Neural progenitor cell (in vitro differentiated cells): ENCODE measurements at places on chromosomes 12 and 14.

- peak; percentile 65 for DNase-seq
Observed at GRCh38 chr12:94290353-94290752, 142.0 kb downstream of the PLXNC1 start.

DNA sequence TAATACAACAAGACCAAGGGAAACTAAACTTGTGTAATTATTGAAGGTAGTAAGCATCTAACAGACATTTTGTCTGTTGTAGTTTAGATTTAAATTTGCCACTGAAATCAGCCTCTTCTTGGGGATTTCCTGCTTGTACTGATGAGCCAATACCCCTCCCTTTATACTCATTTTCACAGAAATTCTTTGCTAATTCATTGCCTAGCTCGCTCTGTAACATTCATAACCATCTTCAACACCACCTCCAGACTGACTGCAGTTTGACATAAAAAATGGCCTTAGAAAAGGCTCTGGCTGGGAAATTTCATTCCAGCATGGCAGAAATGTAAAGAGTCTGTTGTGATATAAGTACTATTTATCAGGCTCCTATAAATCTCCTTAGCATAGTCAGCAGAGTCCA lies 109.7 kb upstream of the FLRT2 start:
- DNase-seq = no peak

DNA sequence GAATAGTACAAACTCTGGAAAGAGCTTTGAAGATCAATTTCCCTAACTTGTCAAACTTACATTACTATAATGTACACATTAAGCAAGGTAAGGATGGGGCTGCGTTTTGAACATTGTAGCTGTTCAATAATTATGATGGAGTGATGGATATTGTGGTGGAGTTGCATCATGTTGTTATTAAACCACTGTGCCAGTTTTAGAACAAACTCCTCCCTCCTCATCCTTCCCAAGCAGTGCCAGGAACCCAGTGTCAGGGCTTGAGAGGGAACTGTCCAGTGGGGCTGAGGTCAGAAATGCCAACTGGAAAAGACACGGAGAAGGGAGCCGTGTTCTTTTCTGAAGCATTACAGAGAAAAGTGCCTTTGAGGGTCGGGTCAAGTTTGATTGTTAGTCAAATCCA lies 31.9 kb upstream of the PAPOLA start:
- DNase-seq = no peak

DNA sequence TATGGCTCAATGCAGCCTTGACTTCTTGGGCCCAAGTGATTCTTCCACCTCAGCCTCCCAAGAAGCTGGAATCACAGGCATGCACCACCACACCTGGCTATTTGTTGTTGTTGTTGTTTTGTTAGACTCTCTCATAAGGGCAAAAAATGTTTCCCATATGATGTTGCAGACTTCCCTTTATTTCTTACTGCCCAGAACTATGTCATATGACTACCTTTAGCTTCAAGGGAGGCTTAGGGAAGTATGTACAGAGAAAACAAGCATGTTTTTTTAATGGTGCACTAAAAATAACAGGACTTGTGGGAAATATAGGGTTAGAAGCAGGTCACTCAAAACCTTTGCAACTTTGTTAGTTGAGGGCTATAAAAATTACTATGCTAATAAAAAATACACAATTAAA lies 4.3 kb upstream of the GPR19 start:
- DNase-seq = no peak

DNA sequence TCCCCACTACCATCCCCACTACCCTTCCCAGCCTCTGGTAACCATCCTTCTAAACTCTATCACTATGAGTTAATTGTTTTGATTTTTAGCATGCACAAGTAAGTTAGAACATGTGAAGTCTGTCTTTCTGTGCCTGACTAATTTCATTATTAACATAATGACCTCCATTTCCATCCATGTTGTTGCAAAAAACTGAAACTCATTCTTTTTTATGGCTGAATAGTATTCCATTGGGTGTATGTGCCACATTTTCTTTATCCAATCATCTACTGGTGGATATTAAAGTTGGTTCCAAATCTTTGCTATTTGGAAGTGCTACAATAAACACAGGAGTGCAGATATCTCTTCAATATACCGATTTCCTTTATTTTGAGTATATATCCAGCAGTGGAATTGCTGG lies 13.2 kb upstream of the PPM1H start:
- no peak for DNase-seq

DNA sequence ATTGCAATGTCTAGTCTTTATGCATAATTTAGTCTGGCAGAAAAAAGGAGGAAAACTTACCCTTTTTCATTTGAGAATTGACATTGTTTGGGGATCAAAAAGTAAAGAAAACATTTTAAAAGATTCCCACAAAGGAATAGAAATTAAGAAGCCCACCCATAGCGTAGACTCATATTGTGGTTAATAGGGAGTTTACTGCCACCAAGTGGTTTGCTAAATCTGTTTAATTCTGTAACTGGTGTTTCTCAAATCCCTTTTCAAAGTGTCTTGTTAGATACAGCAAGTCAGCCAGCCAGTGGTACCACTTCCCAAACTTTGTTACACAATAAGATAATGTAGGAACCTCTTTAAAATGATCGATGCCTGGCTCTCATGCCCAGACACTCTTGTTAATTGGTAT lies 180.3 kb downstream of the IPO8 start:
- peak; percentile 55 for DNase-seq

GRCh38 chr12:79706156-79706555 lies 15.4 kb upstream of the PAWR start:
- DNase-seq = no peak

DNA sequence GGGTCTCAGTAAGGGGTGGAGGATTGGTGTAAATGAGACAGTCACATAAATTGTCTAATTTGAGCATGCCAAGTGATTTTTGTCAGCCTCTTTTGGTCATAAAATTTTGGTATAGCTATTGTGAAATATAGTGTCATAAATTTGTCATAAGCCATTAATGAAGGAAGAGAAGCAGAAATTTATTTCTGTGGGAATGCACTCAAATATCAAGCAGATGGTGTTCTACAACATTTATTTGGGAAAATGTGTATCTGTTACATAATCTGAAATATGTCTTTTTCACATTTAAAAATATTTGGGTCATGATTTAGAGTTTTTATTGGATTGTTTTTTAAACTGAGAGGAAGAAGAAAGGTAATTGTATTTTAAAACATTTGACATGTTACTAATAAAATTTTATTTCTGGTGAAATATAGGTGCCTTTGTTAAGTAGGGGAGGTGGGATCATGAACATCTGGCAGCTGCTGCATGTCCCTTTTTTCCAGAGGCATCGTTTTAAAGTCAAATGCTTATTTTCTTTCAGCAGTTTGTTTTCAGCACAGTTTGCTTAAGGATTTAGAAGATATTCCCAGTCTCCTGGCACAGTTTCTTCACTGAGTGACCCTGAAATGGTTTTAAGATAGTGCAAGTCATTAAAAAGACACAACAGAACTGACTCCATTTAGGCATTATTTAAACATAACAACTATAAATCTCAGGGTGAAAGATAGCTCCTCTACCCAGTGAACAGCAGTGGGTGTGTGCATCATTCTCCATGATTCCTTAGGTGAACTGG lies 371.7 kb downstream of the SNAPC1 start:
- no peak for DNase-seq

- no peak for DNase-seq
Observed at GRCh38 chr14:100739306-100739705, 12.6 kb downstream of the DLK1 start.

DNA sequence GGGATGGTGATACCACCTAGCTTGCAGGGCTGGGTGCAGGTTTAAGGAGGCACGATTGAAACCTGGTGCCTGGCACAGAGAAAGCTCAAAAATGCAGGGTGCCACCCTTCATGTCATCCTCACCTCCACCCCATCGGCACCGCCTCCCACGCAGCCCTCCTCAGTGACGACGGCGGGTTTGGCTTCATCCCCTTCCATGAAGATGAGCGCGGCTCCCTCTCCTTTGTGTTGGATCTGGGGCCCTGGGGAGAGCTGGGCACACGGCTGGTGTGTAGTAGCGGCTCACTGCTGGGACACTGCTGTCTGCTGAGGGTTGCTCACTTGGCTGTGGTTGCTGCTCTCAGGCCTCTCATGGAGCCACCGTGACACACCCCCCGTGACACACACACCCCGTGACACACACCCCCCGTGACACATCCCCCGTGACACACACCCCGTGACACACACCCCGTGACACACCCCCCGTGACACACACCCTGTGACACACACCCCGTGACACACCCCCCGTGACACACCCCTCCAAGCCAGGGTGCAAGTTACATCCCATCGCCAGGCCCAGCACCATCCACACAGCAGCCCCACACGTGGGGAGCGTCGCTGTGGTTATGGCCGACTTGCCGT lies 42.9 kb upstream of the FZD10 start:
- DNase-seq = no peak

- DNase-seq = no peak
Observed at GRCh38 chr14:32779840-32780239, 158.8 kb upstream of the NPAS3 start.

DNA sequence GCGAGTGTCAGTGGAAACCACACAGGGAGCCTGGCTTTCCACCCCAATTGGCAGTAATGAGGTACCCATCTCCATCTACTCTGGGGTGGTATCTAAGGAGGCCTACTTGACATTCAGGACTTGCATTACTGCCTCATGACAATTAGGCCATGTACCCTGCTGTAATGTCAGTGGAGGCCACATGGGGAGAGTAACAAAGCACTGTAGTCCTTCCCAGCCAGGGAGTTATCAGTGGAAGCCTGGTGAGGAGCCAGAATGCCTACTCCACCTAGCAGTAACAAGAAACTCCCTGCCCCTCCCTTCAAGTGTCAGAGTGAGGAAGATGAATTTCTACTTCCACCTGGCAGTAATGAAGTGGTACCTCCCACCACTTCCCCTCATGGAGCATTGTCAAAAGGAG lies 12.5 kb downstream of the TIMM9 start:
- DNase-seq = no peak

GRCh38 chr12:107079172-107080011 lies 14.0 kb downstream of the CRY1 start:
- DNase-seq = no peak

DNA sequence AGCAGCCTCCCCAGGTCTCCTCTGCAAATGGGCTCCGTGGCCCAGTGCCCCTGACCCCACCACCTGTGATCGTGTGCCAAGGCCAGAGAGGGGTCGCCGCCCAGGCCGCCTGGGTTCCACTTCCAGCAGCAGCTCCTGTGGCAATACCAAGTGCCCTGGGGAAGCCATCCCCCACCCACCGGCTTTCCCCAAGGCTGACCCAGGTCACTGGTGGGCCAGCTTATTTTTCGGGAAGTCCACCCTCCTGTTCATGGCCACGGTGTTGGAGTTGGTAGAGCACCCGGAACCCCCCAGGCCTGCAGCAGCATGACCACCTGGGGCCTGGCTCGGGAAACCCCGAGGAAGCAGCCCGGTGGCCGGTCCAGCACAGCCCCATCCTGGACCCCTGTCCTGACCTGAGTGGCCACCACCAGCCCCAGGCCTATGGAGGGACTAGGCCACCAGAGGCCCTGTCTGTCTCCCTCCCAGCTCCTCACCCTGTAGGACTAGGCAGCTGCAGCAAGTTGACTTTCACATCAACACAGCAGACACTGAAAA lies 40.8 kb upstream of the OASL start:
- DNase-seq = no peak

DNA sequence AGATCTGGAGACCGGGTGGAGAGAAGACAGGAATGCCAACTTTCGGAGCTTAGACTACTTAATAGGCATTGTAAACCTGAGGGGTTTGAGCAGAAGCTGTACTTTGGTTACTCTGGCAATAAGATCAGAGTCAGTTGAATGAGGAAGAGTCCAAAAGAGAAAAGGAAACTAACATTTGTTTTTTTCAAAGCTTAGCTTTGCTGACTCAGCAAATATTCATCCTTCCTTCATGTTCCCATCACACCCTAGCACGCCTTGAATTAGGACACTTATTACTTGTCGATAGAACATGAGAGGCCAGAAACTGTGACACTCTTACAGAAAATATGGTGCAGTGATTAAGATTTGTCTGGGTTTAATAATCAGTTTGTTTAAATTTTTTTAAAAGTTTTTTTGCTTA lies 266.9 kb upstream of the ATP2B1 start:
- DNase-seq = no peak

DNA sequence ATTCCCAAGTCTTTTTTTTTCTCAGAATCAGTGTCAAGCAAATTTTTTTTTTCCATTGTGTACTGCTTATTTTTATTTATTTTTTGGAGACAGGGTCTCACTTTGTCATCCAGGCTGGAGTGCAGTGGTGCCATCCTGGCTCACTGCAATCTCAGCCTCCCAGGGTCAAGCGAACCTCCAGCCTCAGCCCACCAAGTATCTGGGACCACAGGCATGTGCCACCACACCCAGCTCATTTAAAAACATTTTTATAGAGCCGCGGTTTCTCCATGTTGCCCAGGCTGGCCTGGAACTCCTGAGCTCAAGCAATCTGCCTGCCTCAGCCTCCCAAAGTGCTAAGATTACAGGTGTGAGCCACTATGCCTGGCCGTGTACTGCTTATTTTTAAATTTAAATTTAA lies 68.1 kb downstream of the TBC1D30 start:
- no peak for DNase-seq

- no peak for DNase-seq
Observed at GRCh38 chr14:87081004-87081403, 912.0 kb downstream of the GALC start.

GRCh38 chr14:60984196-60984595 lies 3.2 kb downstream of the SLC38A6 start:
- DNase-seq = no peak

- DNase-seq = no peak
Observed at GRCh38 chr12:107282628-107283027, 189.3 kb upstream of the CRY1 start.
